ENCODE measurements at places on chromosomes 3 and 15.

DNA sequence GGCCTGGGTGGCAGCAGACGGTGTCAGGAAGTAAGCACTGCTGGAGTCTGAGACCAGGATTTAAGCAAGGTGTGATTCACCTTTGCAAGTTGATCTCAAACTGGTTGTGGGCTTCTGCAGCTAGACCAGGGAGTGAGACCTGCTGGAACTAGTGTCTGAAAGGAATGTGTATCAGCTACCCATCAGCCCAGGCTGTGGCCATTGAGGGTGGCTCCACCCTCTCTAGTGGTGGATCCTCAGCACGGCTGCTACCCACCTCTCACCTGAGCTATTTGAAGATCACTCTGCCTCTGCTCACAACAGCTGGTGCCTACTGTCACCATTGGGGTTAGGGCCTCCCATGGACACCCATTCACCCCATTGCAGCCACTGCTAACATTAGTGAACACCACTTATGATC, 140.3 kb upstream of the DCBLD2 start:
- DNase-seq = no peak

- DNase-seq = no peak
Measured at GRCh38 chr15:54082836-54083492, 104.7 kb downstream of the UNC13C start.

- DNase-seq = no peak
Measured at GRCh38 chr3:59364496-59364895, 314.7 kb upstream of the CFAP20DC start.

DNA sequence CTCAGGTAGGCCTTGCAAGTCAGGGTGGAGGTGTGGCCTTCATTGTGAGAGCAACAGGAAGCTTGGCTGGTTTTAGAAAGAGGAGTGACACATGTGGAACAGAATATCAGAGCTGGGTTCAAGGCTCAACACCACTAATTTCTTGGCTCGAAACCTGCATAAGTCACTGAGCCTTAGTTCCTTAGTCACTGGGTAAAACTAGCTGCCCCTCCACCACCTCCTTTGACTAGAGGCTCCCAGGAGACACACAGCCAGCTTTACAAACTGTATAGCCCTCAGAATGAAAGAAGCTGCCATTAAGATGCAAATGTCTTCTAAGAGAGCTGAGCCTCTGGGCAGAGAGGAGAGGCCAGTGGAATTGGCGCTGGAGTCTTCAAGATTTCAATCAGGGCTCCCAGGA, 67.7 kb downstream of the CERS3 start:
- DNase-seq = no peak

DNA sequence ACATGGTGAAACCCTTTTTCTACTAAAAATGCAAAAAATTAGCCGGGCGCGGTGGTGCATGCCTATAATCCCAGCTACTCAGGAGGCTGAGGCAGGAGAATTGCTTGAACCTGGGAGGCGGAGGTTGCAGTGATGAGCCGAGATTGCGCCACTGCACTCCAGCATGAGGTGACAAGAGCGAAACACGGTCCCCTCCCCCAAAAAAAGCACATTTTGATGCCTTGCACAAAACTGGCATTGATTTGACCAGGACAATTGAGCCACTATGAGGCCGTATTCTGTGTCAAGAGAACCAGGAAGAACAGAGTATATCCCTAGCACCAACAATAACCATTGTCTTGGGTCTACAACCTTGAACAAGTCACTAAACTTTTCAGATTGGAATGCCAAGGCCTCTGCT, 50.6 kb downstream of the SH3BP5 start:
- no peak for DNase-seq

DNA sequence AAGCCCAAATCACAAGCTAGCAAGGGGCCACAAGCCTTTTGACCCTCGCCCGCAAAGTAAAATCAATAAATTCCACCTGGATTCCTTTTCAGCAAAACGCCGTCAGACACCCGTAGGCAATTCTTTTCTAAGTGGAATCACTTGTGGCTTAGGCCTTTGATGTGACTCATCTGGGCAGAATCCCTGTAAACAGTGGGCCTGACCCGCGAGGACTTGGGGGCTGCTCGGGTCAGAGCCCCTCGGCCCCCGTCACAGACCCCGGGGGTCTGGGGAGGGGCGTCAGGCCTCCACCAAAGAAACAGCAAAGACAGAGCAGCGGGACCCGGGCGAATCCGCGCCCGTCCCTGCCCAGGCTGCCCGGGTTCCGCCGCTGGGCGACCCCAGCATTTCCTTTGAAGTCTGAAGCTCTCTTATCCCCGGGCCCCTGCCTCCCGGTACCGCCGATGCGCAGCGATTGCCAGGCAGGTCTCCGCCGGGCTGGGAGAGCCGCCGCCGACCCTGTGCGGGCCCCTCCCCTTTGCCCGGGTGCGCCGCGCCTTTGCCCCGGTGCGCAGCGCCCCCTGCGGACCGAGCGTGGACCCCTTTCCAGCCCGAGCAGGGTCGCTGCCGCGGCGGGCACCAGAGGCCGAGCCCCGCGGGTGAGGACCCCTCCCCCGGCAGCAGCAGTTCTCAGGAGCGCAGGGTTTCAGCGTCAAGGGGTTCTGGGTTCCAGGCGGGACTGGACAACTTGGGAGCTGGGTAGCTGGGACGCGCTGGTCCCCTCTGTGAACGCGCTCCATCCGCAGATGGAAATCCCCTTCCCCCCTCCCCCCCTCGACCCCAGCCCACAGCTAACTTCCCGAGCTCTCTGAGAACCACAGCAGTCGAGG, 178.3 kb downstream of the UACA start:
- no peak for DNase-seq

DNA sequence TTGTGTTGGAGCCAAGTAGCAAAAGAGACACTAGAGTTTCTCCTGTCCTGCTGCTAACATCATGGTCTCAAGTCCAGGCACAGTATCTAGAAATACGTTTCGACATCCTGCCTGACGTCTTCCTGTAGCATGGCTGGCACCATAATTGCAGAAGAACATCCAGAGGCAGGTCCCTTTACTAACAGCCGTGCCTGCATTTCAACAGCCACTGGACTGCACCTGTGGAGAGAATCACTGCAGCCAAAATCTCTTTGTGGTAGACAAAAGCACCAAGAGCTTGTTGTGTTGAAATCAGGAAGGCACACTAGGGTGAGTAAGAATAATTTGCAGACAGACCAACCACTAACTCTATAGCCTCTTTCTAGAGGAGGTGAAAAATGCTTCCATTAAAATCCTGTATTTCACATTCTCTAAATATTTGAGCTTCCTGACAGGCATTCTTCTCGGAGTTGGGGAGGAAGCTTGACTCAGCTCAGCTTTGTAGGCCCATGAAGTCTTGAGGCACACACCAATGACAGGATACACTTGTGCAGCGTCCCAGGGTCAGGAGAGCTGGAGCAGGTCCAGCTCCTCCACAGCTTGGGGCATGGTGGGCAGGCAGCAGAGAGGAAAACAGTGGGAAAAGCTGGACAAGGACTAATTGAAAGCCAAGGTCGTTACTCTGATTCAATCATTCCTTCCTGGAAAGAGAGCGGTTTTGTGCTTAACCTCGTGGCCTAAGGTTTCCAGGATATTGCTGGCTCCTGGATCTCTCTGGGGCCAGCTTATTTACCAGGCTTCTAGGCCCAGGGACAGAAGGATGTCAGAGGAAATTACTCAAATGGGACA, 244.9 kb downstream of the FAM43A start:
- no peak for DNase-seq

DNA sequence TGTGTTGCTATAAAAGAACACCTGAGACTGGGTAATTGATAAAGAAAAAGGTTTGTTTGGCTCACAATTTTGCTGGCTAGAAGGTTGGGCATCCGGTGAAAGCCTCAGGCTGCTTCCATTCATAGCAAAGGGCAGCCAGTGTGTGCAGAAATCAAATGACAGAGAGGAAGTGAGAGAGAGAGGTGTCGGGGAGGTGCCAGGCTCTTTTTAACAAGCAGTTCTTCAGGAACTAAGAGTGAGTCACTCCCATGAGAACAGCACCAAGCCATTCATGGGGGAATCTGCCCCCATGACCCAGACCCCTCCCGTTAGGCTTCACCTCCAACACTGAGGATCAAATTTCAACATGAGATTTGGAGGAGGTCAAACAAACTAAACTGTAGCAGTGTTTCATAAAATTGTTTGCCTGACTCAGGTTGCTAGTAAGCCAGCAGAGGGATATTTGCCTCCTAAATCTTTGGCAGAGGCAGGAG, 4.5 kb upstream of the PARP15 start:
- DNase-seq = no peak

DNA sequence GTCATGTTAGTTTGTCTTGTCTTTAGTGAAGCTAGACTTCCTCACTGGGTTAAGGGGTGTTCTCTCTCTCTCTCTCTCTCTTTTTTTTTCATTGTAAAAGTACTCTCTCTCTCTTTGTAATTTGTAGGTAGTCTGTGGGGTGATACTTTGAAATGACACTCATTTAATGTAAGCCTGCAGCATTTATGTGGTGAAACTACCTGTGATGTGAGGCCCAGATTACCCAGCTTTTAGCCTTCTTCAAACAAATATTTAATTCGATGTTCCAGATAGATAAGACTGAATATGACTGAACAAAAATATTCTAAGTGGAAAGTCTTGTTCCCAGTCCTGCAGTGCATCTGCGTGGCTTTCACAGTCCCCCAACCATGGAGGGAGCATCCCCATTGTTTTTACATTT, 49.7 kb downstream of the SQOR start:
- DNase-seq = no peak

GRCh38 chr15:83665480-83665879, 11.6 kb downstream of the ADAMTSL3 start:
- DNase-seq = no peak

DNA sequence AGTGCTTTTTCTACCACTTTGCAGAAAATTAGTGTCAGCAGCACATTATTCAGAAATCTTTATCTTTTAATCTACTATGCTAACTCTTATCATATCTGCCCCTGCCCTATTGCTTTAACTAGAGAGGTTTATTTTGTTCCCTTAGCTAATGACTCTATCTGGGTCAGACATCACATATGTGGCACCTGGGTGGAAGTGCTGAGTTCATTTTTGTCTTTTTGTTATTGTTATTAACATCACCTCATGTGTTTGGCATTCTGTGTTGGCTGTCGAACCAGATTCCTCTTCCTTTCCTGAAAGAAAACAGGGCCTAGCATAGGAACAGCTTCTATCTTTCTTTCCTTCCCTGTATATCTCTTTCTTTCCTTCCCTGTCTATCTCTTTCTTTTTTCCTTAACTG, 100.7 kb downstream of the RBMS3 start:
- no peak for DNase-seq

DNA sequence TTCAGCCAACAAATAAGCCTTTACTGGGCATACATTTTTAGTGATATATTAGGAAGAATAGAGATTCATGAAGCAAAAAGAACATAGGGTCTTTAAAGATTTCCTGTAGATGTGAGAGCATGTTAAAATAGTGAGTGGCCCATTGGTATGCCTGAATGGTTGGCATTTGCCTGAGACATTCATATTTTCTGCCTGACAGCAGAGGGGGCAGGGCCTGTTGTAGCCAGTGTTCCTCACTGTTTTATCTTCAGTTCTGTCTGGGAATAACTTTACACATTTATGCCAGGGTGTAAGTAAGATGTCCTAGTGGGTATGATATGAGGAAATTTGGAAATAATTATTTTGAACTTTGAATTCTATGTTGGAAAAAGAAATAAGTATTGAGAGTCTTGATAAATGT, 704.7 kb upstream of the ARPP21 start:
- no peak for DNase-seq

- no peak for DNase-seq
Measured at GRCh38 chr15:92899601-92899947, 550 bp upstream of the CHD2 start.

- peak; percentile 8 for DNase-seq
Measured at GRCh38 chr3:124078953-124079911, 87.3 kb upstream of the ROPN1 start.

DNA sequence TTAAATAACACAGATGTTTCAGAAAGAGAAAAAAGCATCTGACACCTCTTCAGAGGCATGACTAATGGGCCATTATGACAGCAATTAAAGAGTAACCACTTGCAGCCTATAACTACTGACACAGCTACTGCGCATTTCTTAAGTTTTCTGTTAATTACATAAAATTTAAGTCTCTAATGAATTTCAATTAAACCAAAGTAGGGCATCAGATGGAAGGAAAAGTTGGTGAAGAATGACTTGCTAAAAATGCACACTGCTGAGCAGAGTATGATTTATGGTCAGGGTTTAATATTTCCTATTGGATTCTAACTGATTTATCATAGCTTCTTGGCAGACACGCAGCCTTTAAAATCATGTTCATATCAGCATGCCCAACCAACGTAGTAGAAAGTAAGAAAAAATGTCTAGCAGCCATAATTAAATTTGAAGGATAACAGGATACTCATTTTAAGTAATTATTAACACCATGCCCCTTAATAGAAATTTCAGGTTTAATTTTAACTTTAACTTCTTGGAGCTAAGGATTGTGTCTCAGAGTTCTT, 140.0 kb downstream of the CBLB start:
- no peak for DNase-seq

DNA sequence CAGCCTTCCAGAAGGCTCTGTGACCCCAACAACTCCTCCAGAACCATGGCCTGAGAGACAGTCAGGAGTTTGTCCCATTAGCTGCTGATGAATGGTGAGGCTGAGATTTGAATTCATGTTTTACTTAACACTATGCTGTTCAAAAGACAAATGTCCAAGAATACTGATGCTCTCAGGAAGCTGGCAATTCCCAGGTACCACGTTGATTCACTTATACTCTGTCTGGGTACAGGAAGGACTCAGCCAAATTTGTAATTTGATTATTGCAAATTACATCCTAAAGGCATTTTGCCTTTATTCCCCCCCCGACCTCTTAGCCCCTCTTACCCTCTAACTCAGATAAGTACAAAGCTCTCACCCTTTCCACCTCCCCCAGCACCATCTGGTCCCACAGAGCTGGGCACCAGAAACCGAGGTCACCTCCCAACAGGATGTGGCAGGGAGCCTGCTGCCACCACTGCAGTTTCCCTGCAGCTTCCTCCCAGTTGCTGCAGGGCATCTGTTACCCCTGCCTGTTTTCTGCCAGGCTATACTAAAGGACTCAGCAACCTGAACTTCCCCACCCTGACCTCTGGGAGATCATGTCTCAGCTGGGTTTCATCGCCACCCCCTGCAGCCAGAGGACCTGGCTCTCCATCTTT, 33.6 kb downstream of the EAF1 start:
- DNase-seq = no peak

DNA sequence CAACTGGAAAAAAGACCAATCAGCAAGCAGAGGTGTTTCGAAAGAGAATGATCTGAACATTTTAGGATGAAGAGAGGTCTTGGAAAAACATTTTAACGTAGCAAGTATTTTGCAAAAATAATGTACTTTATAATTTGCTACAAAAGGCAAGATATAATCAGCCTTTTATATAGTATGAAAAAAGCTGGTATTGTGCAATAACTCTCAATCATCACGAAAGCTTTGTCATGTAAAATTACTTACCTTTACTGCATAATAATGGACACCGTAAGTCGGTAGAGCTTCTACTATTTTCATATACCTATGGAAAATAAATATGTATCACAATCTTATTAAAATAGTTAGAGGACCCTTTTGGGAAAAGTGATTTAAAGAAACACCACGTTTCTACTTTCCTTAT, 95.7 kb upstream of the LMOD3 start:
- no peak for DNase-seq

All from NCI-H1417 treated with DMSO at 0.1 percent for 48 hours (cell line).